ENCODE measurements at places on chromosomes 2 and 18.

GRCh38 chr2:121197369-121198091, 87.5 kb downstream of the TFCP2L1 start:
- DNase-seq: no peak

GRCh38 chr2:233199870-233200269, 51.6 kb upstream of the ATG16L1 start:
- no peak for DNase-seq

GRCh38 chr18:30748541-30748940, 294.0 kb downstream of the DSC3 start:
- no peak for DNase-seq

GRCh38 chr18:62900132-62900883, 185.0 kb downstream of the PHLPP1 start:
- no peak for DNase-seq

GRCh38 chr2:85662899-85663593, 5.0 kb downstream of the SFTPB start:
- DNase-seq: no peak

DNA sequence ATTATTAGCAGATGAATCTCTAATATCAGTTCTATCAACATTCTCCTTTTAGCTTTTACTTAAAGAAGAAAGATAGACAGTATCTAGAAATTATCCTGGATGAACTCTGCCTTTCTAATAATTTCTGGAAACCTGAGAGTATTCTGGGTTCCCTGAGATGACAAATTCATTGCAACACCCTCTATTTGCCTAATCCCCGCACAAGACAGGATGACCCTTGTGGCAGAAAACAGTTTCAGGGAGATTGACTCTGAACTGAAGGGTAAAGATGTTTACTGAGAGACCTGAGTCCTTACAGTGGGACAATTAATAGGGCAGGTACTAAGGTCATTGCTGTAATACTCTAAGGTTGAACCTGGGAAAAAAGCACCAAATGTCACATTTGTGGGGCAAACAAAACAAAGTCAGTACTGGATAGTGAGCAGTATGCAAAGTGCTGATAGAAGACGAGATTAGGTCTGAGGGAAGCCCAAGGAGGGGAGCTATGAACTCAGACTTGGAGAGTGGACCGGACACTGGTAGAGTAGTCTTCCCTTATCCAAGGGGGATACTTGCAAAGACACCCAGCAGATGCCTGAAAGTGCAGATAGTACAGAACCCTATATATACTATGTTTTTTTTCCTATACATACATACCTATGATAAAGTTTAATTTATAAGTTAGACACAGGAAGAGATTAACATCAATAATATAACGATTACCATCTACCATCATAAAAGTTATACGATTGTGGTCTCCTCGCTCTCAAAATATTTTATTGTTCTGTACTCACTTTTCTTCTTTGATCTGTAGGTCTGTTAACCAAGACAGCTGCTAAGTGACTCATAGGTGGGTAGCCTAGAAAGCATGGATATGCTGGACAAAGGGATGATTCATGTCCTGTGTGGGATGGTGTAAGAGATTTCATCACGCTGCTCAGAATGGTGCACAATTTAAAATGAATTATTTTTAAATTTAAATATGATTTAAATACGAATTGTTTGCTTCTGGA, 148.3 kb upstream of the KLHL14 start:
- no peak for DNase-seq

DNA sequence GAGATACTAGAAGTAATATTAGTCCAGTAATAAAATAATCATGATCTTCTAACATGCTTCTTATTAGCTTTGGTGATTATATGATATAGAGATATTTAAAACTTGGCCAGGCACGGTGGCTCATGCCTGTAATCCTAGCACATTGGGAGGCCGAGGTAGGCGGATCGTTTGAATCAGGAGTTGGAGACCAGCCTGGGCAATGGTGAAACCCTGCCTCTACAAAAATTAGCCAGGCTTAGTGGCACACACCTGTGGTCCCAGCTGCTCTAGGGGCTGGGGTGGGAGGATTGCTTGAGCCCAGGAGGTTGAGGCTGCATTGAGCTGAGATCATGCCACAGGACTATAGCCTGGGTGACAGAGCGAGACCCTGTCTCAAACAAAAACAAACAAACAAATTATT, 87.0 kb downstream of the WDR7 start:
- DNase-seq: no peak

GRCh38 chr2:239539776-239540100, 138.9 kb upstream of the HDAC4 start:
- DNase-seq: no peak

- no peak for DNase-seq
These were observed 107.9 kb upstream of the EPB41L3 start for GRCh38 chr18:5651736-5652135.

DNA sequence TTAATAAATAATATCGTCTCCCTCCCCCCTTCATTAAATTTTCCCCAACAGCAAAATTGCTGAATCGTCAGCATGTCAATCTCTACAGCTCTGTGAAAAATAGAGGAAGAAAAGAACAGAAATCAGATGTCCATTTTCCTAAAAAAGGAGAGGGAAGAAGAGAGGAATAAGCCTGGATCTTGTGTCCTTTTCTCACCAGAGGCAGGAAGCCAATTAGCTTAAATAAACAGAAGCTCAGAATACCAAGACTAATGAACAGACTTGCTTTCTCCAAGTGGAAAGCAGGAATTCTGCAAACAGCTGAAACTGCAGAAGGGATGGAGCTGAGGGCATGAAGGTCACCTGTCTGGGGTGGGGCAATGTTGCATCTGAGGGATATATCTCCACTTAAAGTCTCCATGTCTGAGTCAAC, 265.7 kb downstream of the CCDC85A start:
- no peak for DNase-seq

DNA sequence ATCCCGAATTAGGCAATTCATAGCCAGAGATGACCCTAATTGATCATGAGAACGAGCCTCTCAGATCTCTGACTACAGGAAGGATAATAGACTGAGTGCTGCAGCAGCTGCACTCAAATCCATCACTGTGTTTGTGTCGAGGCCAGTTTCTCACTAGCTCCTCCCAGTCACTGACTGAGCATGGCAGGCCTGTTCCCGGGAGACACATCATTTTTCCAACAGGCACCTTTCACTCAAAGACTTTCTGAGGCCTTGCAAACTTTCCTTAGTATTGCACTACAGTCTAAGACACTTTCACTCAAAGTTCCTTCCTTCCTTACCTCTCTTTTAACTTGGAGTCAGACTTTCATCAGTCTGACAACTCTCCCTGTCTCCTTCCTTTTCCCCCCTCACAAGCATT, 13.7 kb downstream of the SOS1 start:
- DNase-seq: no peak

DNA sequence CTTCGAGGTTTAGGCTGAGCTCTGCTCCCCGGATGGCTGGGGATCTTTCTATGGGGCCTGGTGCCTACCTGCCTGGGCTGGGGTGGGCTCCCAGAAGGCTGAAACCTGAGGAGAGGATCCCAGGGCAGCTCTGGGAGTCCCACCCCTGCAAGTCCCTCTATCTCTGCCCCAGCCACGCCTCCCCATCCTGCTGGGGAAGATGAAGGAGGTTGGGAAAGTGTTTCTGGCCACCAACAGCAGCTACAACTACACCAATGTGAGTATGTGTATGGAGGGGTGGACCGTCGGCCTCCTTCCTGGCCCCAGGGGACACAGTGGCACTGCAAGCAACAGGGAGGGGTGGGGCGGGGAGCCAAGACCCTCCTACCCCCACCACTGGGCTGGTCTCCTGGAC, 2.7 kb downstream of the NT5DC4 start:
- no peak for DNase-seq

GRCh38 chr2:6946722-6947121, 29.5 kb downstream of the RNF144A start:
- no peak for DNase-seq

DNA sequence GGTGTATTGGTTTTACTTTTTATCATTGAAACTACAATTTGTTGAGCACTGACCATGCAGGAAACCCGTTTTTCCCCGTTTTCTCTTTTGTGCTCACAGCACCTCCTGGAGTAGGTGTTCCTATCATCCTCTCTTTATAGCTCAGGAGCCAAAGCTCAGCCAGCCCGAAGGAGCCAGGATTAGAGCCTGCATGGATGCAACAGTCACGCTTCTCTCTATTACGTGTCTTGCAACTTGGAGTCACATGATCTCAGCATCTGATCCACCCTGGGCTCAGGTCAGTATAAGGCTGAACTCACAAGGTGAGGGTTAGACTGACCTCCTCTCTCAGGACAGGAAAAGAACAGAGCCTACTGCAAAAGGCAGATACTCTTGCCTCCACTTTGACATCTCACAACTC, 150.5 kb downstream of the MBP start:
- DNase-seq: no peak

DNA sequence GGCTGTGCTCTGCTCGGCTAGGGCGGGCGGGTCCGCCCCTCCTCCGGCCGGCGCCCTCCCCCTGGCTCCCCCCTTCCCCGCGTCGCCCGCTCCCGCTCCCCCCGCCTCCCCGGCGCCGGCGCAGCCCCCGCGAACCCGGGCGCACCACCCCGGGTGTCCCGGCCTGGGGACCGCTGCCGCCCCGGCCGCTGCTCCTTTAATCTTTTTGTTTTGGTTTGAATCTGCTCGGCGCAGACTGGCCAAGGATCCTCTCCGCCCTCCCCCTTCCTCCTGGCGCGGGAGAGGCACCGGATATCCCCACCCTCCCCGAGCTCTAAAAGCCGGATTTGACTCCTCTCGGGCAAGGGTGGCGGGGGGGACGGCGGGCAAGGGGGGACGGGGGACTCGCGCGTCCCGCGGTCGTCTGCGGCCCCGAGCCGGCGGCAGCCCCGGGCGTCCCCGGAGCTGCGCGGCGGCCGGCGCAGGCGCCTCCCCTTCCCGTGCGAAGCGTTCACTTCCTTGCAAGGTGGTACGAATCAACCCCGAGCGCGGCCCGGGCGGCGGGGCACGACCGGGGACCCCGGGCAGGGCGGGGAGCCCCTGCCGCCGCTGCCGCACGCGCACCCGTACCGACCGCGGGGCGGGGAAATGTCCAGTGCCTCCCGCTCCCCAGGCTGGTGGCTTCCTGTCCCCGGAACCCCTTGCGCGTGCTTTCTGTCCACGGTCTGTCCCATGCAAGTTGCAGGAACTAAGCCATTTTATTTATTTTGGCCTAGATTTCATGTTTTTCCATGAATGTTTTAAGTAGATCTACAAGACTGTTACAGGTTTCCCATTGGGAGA, at the start of gene PTGR3:
Gene PTGR3, minus strand, starts transcription at position 11 of the 822 bp plus-strand sequence. CDS start 81 bp downstream, outside the sequence.
- peak; percentile 72 for DNase-seq

- DNase-seq: peak; percentile 47
These were observed 34.7 kb downstream of the NAPG start for GRCh38 chr18:10560452-10561045.

DNA sequence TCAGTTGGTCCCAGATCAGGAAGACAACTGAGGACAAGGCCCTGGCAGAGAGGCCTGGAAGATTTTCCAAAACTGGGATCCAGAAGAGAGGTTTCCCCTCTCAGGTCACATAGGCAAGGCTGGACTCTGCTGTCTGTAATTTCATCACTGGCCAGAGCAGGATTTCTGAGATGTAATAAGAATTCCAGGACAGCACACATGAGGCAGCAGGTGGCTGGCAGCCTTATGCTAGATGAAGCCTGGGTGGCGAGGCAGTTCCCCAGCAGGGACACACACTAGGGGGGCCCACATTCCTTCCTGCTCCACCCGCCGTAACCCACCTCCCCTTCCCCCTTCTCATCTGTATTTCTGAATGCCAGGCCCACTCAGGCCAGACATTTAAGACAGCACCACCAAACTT, 98.6 kb downstream of the HNRNPLL start:
- DNase-seq: no peak

DNA sequence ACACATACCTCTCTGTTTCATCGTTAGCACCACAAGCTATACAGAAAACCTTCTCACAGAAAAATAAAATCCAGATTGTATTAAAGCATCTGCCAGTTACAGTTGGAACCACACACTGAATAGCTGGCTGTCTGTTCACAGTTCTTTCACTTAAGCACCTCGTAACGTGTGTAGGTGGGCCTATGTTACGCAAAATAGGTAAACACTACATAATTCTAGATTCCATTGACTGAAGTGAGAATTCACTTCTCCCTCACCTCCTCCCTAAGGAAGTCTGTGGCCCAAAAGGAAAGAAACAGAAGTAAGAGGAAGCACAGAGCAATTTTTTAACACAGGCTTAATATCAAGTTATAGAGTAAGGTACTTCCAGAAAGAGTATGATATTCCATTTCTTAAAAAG, 24.9 kb downstream of the PELI1 start:
- DNase-seq: no peak

- no peak for DNase-seq
These were observed 40.6 kb upstream of the CCBE1 start for GRCh38 chr18:59737776-59738300.

GRCh38 chr2:29520001-29520400, 401.4 kb downstream of the ALK start:
- DNase-seq: no peak

GRCh38 chr2:26400723-26401122, 997 bp upstream of the DRC1 start:
- no peak for DNase-seq

DNA sequence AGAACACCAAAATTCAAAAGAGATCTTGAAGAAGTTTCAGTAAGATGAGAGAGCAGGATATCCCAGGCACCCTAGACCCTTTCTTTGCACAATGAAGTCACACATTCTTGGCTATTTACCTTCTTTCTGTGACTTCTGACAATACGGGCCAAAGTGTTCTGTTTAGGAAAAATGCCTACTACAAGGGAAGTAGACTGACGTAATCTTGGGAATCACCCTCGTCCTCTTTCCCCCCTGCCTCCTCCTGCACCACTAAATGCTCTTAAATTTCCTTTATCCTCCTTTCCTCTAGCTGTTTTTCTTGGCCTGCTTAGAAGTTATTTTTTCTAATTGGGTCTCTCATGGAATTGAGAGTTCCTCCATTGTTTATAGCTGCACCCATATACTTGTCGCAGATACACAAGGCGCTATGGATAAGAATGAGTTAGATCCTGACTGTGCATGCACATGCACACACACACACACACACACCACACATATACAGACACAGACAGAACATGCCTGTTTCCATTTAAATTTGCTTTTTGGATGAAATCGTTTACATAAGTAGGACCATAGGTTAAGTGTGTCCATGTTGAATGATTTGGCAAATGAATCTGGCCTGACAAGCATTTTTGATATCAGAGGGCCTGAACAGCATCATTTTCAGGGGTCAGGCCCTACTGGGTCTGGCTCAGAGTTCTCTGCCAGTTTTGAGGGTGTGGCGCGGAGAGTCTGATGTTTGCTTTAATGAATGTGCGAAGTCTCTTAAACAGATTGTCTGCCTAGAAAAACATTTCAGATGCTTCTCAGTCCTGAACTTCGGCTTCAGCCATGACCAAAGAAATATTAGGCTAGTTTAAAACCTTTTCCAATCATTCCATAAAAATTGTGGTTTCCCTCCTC, 131.9 kb upstream of the NT5C1B start:
- DNase-seq: no peak

GRCh38 chr18:6355789-6356589, 58.7 kb downstream of the L3MBTL4 start:
- DNase-seq: no peak

- DNase-seq: no peak
These were observed 342.6 kb downstream of the NBAS start for GRCh38 chr2:15218423-15219086.

GRCh38 chr2:18597618-18598017, 8.2 kb upstream of the NT5C1B start:
- DNase-seq: no peak

GRCh38 chr2:162821718-162822117, 16.8 kb downstream of the KCNH7 start:
- DNase-seq: no peak

Measured in effector memory CD8-positive, alpha-beta T cell (primary cell).